ENCODE measurements at places on chromosomes 13 and 19. TPM values are rescaled to one million over a fixed set of nuclear protein-coding genes. Genes with fewer than 3 reads are reported as not detected.

Gene TICAM1
- 14.7 TPM for total RNA-seq

Gene ITGBL1
- not detected for total RNA-seq

Gene CCDC70
- total RNA-seq = not detected

Gene VN1R2
- total RNA-seq = not detected

Gene C2CD4C
- not detected for total RNA-seq

Gene CYP4F3
- 0.30 TPM for total RNA-seq

Gene ANKLE1
- 5.2 TPM for total RNA-seq

GRCh38 chr13:43061496-43062280 is 38.3 kb downstream of the DNAJC15 start:
- H3K4me1 ChIP-seq = peaks cover 15% of the 10 kb centered on the region
- H3K27me3 ChIP-seq = no peaks in the 10 kb centered on the region
- DNase-seq = no peak
- H3K4me3 ChIP-seq = no peak overlapping the region
- H3K27ac ChIP-seq = no peak overlapping the region

DNA sequence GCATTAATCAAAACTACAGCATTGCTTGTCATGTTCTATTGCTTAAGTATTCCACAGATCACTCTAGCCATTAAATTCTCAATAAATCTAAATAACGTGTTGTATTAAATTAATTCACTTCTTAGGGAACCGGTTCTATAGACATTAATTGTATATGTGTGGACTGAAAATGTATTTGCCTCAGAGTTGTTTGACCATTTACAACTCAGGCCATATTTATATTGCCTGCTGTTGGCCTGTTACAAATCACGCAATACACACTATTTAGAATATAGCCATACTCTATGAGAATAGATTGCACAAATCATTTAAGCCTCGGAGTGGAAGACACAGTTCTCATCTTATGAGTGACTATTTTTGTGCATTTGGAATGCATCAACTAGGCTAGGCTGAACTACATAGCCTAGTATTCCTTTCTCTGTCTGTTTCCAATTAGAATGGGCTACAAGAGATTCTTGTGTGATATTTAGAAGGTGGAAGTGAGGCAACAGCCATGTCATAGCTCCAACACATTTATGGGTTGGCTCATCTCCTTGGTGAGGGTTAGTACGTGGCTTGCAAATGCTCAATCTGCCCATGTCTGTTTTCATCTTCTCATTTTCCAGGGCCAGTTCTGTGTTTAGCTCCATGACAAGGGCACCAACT is 1116.1 kb downstream of the PCDH9 start:
- H3K27ac ChIP-seq = no peak overlapping the region
- DNase-seq = no peak
- H3K4me1 ChIP-seq = no peaks in the 10 kb centered on the region
- no peaks in the 10 kb centered on the region for H3K36me3 ChIP-seq

GRCh38 chr19:4567584-4568071 is 8.1 kb upstream of the SEMA6B start:
- H3K4me1 ChIP-seq = no peaks in the 10 kb centered on the region
- H3K4me3 ChIP-seq = no peak overlapping the region
- peaks cover 33% of the 10 kb centered on the region for H3K27me3 ChIP-seq
- no peak overlapping the region for H3K27ac ChIP-seq

- H3K27me3 ChIP-seq = no peaks in the 10 kb centered on the region
- DNase-seq = no peak
- H3K27ac ChIP-seq = no peak overlapping the region
- no peak overlapping the region for H3K4me3 ChIP-seq
- no peaks in the 10 kb centered on the region for H3K4me1 ChIP-seq
- no peaks in the 10 kb centered on the region for H3K36me3 ChIP-seq
Measured at GRCh38 chr13:70516226-70516625, 408.0 kb upstream of the KLHL1 start.

DNA sequence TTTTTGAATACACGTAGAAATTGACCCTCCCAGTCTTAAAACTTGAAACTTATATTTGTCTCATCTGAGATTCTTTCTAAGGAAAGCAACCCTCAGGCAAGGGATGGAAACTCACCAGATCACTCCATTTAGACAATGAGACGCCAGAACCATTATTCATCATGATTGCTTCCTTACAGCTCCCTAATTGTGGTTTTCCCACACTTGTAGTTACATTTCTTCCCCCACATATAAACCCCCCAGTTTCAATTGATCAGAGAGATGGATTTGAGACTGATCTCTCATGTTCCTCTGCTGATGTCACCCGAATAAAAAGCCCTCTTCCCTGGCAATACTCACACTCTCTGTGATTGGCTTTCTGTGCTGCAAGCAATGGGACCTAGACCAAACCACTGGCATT is 197.9 kb upstream of the STARD13 start:
- no peaks in the 10 kb centered on the region for H3K27me3 ChIP-seq
- H3K27ac ChIP-seq = no peak overlapping the region
- H3K4me1 ChIP-seq = no peaks in the 10 kb centered on the region
- H3K4me3 ChIP-seq = no peak overlapping the region
- no peaks in the 10 kb centered on the region for H3K36me3 ChIP-seq

- H3K4me1 ChIP-seq = peaks cover 16% of the 10 kb centered on the region
- H3K4me3 ChIP-seq = peak overlapping the region; percentile 90
- peak; percentile 66 for DNase-seq
- H3K27ac ChIP-seq = peak overlapping the region; percentile 92
- no peaks in the 10 kb centered on the region for H3K27me3 ChIP-seq
- H3K36me3 ChIP-seq = peaks cover 13% of the 10 kb centered on the region
Measured at GRCh38 chr19:1250437-1251260, 2.3 kb downstream of the MIDN start.

- no peak for DNase-seq
- H3K4me3 ChIP-seq = no peak overlapping the region
- no peaks in the 10 kb centered on the region for H3K4me1 ChIP-seq
- H3K27me3 ChIP-seq = peaks cover 34% of the 10 kb centered on the region
Measured at GRCh38 chr13:113354831-113355610, 8.9 kb downstream of the GRTP1 start.

GRCh38 chr19:48913114-48913889 is 13.2 kb downstream of the NUCB1 start:
- H3K4me3 ChIP-seq = no peak overlapping the region
- H3K4me1 ChIP-seq = no peaks in the 10 kb centered on the region
- H3K27ac ChIP-seq = no peak overlapping the region
- H3K27me3 ChIP-seq = no peaks in the 10 kb centered on the region
- H3K36me3 ChIP-seq = peaks cover 75% of the 10 kb centered on the region

DNA sequence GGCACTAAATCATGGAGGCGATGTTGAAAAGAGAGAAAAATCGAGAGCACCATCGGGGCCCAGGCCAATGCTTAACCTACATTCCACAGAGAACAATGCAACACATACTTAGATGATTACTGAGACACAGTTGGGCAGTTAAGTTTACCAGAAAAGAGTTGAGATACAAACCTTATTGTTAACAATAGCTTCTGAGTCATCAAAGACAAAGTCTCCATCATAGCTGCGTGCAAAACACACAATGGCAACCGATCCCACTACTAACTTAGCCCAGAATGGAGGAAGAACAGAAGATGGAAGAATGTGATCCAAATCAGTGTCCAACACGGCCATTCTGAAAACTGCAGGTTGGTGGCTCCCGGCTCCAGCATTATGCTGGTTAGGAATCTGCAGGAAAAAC is 6.2 kb downstream of the TMTC4 start:
- H3K27me3 ChIP-seq = no peaks in the 10 kb centered on the region
- H3K27ac ChIP-seq = no peak overlapping the region
- H3K36me3 ChIP-seq = peaks cover 35% of the 10 kb centered on the region
- no peak for DNase-seq
- H3K4me3 ChIP-seq = no peak overlapping the region
- no peaks in the 10 kb centered on the region for H3K4me1 ChIP-seq
